ENCODE measurements at places on chromosomes 4 and X. TPM values are rescaled to one million over a fixed set of nuclear protein-coding genes. Genes with fewer than 3 reads are reported as not detected.

DNA sequence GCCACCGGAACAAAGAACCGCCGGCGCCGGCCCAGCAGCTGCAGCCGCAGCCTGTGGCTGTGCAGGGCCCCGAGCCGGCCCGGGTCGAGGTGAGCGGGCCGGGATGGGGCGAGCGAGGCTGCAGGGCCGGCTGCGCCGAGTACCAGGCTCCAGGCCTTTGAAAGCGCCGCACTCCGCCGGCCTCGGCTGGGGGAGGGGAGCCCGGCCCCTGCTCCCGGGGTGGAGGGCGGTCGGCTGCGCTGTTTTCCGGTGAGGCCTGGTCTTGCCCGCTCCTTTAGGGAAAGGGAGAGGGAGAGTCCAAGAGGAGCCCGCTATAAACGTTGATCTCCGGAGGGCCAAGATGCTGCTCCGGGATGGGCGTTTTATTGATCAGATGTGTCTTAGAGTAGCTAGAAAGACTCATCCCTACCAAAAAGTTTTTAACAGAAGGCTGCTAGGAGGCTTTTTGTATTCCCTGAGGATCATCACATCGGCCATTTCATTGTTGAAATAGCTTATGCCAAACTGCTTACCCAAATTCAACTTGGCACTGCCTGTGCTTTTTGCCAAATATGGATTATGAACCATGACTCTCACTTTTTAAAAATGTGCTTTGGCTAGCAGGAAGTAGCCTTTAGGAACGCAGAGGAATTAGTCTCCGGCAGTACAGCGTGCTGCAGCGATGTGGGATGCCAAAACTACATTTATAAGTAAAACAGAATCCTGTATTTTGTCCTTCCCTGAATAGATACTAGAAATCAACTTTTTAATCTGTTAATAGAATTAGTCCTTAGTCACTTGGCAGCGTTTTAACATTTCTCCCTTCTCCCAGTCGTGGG is 760 bp downstream of the TMEM165 start:
- DNase-seq = no peak

DNA sequence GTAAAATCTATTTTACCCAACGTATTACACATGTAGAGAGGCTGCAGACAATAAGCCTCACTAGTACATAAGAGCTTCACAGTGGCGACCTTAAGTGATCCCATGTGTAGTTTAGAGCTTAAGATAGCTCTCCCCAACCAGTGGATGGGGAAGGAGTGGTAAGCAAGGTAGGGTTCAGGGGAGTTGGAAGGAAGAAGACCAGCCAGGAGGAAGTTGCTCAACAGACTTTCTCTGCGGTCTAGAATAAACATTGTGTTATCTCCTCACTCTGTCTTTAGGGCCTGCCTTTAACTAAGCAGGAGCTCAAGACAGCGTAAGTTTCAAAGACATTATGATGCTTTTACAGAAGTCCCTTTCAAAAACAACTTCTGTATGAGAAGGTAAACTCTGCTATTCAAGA is 16.8 kb downstream of the MEPE start:
- DNase-seq = no peak

GRCh38 chr4:51995647-51996220 is 24.4 kb downstream of the LRRC66 start:
- no peak for DNase-seq

DNA sequence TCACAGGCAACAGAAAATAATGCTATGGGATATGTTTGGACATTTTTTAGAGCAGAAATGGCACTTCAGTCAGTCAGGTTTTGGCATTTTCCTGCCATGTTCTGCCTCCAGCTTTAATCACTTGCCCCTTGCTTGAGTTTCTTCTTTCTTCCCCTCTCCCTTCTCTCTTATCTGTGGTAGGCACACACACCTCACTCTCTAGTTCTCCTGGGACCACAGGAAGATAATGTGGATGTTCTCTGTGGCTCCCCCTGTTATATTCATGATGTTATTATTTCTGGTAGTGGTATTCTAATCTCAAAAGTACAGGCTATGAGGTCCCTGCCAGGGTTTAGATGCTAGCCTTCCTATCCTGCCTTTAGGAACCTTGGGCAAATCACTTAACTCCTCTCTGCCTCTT is 5.2 kb downstream of the HADH start:
- DNase-seq = no peak

- no peak for DNase-seq
These were observed 33.8 kb downstream of the LONRF3 start for GRCh38 chrX:119008110-119008744.

- DNase-seq = no peak
These were observed 57.2 kb upstream of the BEX4 start for GRCh38 chrX:103157496-103158316.

GRCh38 chr4:74133786-74134499 is 24.0 kb upstream of the MTHFD2L start:
- DNase-seq = peak; percentile 65

GRCh38 chrX:25548811-25549210 is 533.0 kb upstream of the ARX start:
- no peak for DNase-seq

- no peak for DNase-seq
These were observed 6.5 kb upstream of the PRKG2 start for GRCh38 chr4:81221303-81222081.

- peak; percentile 13 for DNase-seq
These were observed 80.9 kb upstream of the MSANTD1 start for GRCh38 chr4:3168029-3168428.

DNA sequence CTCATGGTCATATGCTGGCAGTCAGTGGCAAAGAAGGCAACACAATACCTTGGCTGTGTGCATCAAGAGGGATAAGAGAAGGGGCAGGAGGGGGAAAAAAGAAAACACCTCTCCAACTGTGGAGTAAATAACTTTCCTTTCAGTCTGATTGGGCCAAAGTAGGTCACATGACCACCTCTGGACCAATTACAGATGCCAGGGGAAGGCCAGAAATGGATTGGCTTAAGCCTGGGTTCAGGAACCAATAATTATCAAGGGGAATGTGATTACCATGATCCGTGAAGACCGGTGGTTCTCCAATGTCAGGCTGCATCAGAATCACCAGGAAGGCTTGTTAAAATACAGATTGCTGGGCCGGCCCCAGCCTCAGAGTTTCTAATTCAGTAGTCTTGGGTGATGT is 7.4 kb upstream of the ADGRG2 start:
- DNase-seq = no peak

DNA sequence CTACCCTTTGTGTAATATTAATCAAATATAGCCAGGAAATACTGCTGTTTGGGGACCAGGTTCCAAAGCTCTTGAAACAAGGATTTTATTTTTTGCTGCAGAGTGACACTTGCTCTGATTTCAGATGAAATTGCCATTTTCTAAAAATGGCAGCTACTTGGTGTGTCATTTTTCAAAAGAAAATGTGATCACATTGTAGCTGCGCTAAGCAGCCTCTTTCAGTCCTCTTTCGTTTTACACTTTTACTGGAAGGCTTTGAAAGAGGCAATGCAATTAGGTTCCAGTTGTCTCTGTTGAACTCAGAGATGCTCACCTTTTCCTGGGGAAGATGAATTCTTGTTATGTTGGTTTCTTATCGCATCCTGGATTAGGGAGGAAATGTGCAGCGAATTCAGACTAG is 85.1 kb downstream of the CT47B1 start:
- no peak for DNase-seq

- no peak for DNase-seq
These were observed 243.0 kb upstream of the FSTL5 start for GRCh38 chr4:162406637-162407365.

- no peak for DNase-seq
These were observed 124.7 kb upstream of the TMEM164 start for GRCh38 chrX:109878236-109878635.

- DNase-seq = no peak
These were observed 70.9 kb upstream of the ENPP6 start for GRCh38 chr4:184288451-184289178.

DNA sequence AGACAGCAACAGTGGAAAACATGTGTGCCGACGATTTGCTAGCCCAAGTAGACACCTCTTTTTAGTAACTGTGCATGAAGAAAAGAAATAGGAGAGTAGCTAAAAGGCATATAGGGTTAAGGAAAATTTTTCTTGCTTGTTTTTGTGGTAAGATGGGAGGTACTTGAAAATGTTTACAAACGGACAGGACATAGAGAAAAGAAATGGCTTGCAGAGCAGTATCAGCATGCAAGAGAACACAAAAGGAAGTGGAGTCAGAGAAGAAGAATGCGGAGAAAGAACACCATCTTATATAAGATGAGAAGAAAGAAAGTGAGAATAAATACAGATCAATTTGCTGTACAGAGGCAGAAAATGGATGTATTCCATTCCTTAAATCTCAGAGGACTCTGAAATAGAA is 263.7 kb upstream of the ETNPPL start:
- DNase-seq = peak; percentile 10

Gene FGFBP2
- not detected for polyA plus RNA-seq

Gene GABRG1
- not detected for polyA plus RNA-seq

Gene CDS1
- 0.06 TPM for polyA plus RNA-seq

Gene RNF212
- polyA plus RNA-seq = 0.52 TPM

Gene ANOS1
- 0.30 TPM for polyA plus RNA-seq

Gene RNF128
- 2.7 TPM for polyA plus RNA-seq

Gene IQCM
- polyA plus RNA-seq = 0.05 TPM

Gene HDAC8
- polyA plus RNA-seq = 22.7 TPM

Gene RPA4
- polyA plus RNA-seq = 0.12 TPM

Gene COX7B
- 835 TPM for polyA plus RNA-seq

Measured in AG04450 (cell line).